ENCODE measurements at places on chromosomes 16 and 17.
A peak's percentile ranks its signal among the peaks of the same experiment; 100 is the strongest.

DNA sequence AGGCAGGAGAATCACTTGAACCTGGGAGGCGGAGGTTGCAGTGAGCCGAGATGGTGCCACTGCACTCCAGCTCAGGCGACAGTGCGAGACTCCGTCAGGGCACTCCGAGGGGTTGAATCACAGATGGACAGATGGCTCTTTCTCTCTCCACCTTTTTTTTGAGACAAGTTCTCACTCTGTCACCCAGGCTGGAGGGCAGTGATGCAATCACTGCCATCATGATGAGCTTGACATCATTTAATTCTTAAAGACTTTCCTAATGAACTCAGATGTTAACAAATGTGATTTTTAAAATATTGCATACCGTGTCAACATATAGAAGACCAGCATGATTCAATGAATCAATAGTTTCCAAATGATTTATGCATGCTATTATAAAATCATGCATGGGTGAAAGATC lies 3.5 kb downstream of the GDPD1 start:
- DNase-seq = no peak

DNA sequence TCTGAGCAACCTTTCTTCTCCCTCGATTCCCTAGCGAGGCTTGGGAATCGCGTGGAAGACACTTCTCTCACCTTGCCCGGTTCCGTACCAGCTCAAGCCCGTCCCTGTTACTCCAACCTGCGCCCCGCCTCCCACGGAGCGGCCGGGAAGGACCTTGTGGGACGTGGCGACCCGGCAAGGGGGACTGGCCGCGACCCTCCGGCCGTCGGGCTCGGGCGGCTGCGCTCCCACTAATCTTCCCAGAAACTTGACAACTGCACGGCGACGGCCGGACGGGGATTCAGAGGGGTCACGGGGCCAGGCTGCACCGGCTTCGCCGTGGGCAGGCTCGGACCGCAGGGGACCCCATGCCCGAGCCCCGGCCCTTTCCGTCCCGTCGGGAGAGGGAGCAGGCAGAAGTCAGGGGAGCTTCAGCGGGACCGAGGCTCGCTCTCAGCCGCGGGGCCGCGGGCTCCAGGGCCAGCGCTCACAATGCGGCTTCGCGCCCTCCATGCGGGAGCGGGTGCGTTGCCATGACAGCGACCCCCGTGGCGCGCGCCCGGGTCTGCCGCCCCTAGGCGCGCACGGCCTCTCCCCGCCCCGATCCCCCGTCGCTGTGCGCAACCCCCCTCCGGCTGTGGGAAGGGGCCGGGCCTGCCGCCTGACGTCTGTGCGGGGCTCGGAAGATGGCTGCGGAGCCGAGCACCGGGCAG lies at the start of gene SGSM2:
Gene SGSM2 (plus strand): TSS at position 650 of the 692 bp plus-strand sequence. CDS start 188 bp downstream, outside the sequence.
- peak; percentile 87 for DNase-seq

DNA sequence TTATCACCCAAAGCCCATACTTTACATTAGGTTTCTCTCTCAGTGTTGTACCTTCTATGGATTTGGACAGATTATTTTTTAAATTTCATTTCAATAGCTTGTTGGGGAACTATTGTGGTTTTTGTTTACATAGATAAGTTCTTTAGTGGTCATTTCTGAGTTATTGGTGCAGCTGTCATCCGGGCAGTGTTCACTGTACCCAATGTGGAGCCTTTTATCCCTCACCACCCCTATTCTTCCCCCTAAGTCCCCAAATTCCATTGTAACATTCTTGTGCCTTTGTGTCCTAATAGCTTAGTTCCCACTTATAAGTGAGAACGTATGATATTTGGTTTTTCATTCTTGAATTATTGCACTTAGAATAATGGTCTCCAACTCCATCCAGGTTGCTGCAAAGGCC lies 57.5 kb downstream of the SLFN11 start:
- no peak for DNase-seq

- DNase-seq = peak; percentile 73
These were observed 118.6 kb downstream of the TANGO6 start for GRCh38 chr16:68961778-68962402.

DNA sequence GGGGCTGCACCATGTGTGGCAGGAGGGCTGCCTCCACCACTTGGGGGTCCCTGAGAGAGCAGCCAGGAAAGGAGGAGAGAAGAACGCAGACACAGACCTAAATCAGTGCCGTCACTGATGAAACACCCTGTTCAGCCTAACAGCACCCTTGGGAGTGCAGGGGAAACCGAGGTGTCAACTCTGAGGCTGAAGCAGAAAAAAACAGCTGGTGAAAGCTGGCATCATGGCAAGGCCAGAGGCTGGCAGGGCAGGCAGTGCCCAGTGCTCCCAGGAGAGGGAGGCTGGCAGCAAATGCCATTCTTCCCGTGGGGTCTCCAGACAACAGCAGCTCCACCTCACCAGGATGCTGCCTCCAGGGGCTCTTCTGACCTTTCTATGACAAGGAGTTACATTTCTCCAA lies 23.1 kb downstream of the SPHK1 start:
- DNase-seq = no peak

DNA sequence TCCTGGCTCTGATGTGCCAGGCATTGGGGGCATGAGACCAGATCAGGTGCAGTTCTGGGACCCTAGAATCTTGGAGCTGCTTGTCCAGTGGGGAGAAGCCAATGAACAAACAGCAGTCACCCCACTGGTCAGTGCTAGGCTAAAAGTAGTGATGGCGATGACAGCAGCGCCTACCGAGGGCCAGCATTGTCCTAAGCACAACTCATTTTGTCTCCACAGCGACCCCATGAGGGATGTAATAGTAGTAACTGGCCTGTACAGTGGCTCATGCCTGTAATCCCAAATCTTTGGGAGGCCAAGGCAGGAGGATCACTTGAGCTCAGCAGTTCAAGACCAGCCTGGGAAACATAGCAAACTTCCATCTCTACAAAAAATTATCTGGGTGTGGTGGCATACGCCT lies 6.2 kb downstream of the SMCR8 start:
- peak; percentile 32 for DNase-seq

- no peak for DNase-seq
These were observed 100.9 kb downstream of the C16orf95 start for GRCh38 chr16:87216148-87216840.

GRCh38 chr17:82814834-82815233 lies 25.0 kb downstream of the ZNF750 start:
- no peak for DNase-seq

GRCh38 chr17:15134363-15134762 lies 130.8 kb downstream of the PMP22 start:
- peak; percentile 53 for DNase-seq

- peak; percentile 46 for DNase-seq
These were observed 6.3 kb upstream of the PPP1R27 start for GRCh38 chr17:81840826-81841778.

- DNase-seq = no peak
These were observed 134.6 kb downstream of the SPECC1 start for GRCh38 chr17:20143740-20144139.

DNA sequence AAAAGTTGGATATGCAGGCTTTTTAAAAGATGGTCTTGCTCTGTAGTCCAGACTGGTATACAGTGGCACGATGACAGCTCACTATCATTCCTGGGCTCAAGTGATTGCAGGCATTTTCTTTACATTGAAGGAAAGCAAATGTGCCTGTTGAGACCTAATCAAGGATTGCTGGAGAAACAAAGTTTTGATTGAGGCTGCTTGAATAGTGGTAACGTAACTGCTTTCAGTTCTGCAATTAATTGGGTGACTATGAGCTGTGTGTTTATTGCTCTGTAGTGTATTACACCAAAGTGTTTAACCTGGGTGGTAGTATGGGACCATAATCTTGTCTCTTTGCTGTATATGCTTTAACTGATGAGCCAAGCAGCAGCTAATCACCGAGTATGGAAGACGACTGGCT lies 2.3 kb downstream of the UBB start:
- no peak for DNase-seq

DNA sequence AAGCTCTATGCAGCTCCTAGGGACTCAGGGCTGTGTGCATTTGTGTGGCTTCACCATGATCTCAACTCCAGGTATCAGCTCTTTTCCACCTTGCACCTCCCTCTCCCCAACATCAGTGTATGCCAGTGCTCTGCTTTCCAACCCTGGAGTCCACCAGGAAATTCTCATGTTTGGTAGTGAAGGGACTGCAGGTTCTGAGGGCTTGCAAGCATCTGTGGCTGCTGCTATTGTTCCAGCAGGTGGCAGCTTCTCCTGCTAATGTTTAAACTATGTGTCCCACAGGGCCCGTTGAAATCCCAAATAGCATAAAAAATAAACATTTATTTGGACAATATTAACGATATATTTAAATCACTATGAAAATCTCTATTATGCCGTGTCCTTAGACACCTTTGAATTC lies 82.0 kb downstream of the RGS9 start:
- peak; percentile 40 for DNase-seq

GRCh38 chr16:49454426-49455180 lies 81.0 kb downstream of the C16orf78 start:
- DNase-seq = no peak

GRCh38 chr17:35117984-35118383 lies 1.7 kb downstream of the RAD51D start:
- DNase-seq = peak; percentile 72

DNA sequence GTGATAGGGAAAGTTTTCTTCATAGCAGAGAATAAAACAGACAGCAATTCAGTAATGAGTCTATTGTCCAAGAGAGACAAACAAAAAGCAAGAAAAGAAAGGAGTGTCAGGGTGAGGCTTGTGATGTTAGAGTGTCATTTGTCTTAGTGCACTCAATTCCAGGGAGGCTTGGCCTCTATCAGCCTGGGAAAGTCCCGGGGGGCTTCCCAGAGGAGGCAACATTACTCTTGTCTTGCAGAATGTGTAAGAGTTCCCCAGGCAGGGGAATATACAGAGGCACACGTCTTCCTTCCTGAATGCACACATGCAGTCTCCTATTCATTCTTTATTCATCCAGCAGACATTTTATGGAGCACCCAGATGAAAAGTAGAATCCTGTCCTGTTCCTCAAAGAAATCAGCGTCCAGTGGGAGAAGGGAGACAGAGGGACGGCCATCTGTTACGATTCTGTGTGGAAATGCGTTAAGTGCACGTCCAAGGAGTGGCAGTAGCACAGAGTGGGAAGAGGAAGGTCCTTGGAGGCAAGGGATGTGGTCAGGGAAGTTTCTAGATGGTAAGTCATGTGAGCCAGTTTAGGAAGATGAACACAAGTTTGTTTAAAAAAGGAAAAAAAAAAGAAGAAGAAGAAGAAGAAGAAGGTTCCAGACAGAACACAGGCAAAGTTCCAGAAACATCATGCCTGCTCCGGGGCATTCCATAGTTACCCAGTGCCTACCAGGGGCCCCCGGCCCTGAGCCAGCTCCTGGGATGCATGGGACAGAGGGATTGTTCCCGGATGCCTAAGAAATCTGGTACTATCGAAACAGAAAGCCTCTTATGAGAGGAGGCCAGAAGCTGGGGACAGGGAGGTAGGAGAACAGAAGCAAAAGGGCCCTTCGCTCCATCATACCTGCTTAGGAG lies 21.1 kb downstream of the CACNG4 start:
- no peak for DNase-seq

DNA sequence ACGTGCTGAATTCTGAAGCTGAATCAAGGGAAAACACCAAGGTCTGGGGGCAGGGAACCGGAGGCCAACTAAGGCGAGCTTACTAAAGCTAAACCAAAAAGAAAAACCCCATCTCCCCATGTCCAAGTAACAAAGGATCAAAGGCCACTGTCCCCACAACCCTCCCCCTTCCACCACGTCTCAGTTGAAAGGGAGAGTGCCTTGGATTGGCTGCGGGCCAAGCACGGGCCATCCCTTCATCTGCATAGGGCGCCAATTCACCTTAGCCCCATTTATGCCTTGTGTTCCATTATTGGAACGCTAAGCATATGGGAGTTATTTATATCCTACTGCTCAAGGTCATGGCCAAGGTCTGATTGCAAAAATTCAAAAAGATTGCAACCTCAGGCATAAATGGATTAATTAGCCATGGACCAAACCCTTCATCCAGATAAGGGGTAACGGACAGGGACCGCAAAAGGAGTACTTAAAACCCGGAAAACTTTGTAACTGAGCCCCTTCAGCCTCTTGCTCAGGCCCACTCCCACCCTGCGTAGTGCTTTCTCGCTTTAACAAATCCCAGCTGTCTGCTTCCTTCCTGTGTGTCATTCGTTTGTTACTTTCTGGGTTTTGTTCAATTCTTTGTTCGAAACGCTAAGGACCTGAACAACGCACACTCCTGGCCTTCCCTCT lies 740 bp upstream of the ATP6V0D1 start:
- DNase-seq = peak; percentile 68

DNA sequence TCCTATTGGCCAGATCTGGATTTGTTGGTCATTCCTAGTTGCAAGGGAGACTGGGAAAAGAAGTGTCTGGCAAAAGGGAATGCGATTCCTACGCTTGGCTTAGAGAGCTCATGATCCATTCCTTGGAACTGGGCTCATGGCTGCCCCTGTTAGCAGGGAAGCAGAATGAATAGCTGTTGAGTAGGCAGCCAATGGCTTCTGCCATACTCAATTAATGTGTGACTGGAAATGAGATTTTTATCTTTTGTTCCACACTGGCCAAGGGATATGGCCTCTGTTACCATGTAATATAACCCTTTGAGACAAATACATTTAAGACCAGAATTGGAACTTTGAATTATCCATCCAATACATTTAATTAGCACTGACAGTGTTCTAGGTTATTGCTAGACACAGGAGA lies 31.0 kb downstream of the FTO start:
- no peak for DNase-seq

- no peak for DNase-seq
These were observed 36.0 kb upstream of the MED13 start for GRCh38 chr17:62101090-62101489.

- DNase-seq = peak; percentile 82
These were observed 118.4 kb upstream of the HSBP1 start for GRCh38 chr16:83689385-83689831.

GRCh38 chr16:75011634-75012307 lies 12.9 kb downstream of the ZNRF1 start:
- peak; percentile 75 for DNase-seq

DNA sequence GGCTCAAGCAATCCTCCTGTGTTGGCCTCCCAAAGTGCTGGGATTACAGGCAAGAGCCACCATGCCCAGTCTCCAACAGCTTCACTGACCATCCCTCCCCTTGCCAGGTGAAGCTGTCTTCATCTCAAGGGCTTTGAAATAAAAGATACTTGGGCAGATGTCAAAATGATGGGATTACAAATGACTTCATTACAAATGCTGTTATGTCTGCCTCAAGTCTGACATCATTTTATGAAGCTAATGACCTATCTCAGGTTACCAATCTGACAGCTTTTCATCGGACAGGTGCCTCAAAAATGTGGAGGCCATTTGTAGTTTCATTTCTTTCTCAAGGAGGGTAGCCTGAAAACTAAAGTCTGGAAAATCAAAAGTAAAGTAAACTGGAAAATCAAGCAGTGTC lies 323.7 kb upstream of the TBX2 start:
- DNase-seq = no peak

- peak; percentile 7 for DNase-seq
These were observed 53.4 kb downstream of the MEOX1 start for GRCh38 chr17:43608313-43608712.

- DNase-seq = no peak
These were observed 700.2 kb downstream of the KCNJ2 start for GRCh38 chr17:70869402-70870085.

GRCh38 chr17:28613931-28614381 lies at the start of gene RSKR:
RSKR (minus strand) TSS chr17:28614185; CDS start chr17:28614161, 24 bp downstream.
- peak; percentile 43 for DNase-seq

GRCh38 chr17:76136276-76137000 lies 4.6 kb downstream of the FOXJ1 start:
- no peak for DNase-seq

Measured in hematopoietic multipotent progenitor cell treated with erythropoietin and hydrocortisone succinate and interleukin-3 and kit ligand, for 4 days (in vitro differentiated cells).